ENCODE measurements at places on chromosomes 12 and 14.

GRCh38 chr12:1022032-1022970, 31.3 kb downstream of the ERC1 start:
- no peak for DNase-seq

- DNase-seq, result no peak
Measured at GRCh38 chr14:103232031-103232808, 101.8 kb upstream of the EIF5 start.

GRCh38 chr14:77045238-77046162, 17.0 kb upstream of the IRF2BPL start:
- DNase-seq, result no peak

- no peak for DNase-seq
Measured at GRCh38 chr14:93092606-93093556, 22.8 kb downstream of the ITPK1 start.

DNA sequence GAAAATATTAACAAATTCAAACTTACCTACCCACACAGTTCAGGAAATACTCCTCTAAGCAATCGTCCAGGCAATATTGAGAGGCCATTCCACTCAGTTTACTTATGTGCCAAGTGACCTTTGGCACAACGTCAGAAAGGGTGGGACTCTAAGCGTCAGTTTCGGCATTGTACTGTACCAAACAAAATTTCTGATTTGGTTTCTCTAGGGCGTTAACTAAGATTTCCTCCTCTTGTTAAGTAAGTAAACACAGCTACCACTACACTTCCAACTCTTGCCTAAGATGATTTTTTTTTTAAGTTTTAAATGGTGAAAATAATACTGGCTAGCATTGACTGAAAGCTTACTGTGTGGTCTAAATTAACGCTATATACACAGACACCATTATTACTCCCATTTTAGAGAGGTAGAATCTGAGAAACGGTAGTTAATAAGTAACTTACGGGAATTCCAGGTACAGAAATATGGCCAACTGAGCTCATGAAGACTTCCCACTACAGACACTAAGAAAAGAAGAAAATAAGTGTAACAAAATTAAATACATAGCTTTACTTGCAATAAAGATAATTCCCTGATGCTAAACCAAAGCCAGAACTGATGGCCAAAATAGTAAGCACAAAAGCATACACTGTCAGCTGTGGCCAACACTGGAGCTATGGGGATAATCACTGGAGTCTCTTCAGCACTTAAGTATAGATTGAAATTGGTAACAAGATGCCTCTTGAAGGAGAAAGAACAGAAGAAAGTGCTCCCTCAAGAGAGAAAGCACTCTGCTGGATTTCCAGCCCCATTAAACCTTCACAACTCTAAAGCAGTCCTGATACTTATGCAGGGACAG, 76.1 kb downstream of the EPS8 start:
- no peak for DNase-seq

- no peak for DNase-seq
Measured at GRCh38 chr12:118271183-118271582, 101.5 kb downstream of the TAOK3 start.

GRCh38 chr12:132600048-132601032, 10.0 kb downstream of the LRCOL1 start:
- DNase-seq, result no peak

DNA sequence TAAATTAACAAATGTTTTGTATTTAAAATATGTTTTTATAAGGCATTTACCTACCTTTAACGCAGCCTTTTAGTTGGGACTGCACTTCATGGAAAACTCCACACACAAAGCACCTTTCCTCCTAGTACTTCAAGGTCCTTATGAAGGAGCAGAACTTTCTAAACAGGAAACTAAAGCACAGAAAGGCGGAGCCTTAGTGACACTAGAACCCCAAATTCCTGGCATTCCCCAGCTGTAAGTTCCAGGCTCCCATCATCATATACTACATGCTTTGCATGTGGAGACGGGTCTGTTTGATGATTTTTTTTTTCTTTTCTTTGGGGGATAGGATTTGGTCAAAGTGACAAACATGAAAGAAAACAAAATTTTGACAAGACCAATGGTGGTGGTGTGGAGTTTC, 39.5 kb downstream of the STXBP6 start:
- no peak for DNase-seq

- DNase-seq, result no peak
Measured at GRCh38 chr12:123867141-123867540, 105.0 kb downstream of the DNAH10 start.

- no peak for DNase-seq
Measured at GRCh38 chr12:63978519-63978918, 134.0 kb downstream of the SRGAP1 start.

DNA sequence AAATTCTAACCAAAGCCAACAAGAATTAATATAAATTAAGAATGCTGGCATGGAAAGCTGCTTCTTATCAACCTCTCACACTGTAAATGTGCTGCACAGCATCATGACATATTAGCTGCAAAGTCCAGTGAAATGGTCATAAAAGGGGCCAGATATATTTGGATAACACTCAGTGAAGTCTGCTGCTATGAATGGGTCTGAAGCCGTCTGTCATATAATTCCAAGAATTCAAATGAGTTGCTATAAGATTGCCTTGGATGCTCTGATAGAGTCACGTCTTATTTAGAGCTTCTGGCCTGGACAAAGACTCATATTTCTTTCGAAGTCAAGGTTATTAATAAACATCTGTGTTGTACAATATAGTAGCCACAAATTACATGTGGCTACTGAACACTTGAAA, 54.3 kb upstream of the OVCH1 start:
- no peak for DNase-seq

- DNase-seq, result no peak
Measured at GRCh38 chr12:45585522-45586230, 143.8 kb upstream of the ARID2 start.

Measured in stimulated activated CD4-positive, alpha-beta T cell treated with anti-CD3 and anti-CD28 coated beads, Interleukin-1b, Interleukin-23, amount 100 ng/mL, for 1 hour (primary cell).